ENCODE measurements at places on chromosomes 3 and 15.
A peak's percentile ranks its signal among the peaks of the same experiment; 100 is the strongest.

DNA sequence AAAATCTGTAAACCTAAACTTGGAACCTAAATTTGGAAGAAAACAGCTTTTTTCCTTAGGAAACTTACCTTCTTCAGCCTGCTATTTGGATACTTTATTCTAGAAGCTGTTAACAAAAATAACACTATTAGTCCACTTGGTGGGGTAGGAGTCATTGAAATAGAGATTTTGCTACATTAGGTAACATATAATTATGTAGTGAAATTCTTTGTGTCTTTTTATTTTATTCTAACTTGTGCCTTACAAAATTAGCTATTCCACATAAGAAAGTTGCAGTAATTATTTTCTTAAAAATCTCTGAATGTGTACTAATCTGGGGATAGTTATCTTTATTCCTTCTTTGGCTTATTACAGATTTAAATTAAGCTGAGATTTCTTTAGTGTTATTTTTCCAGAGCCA is 360.4 kb upstream of the ROBO2 start:
- no peak for DNase-seq

DNA sequence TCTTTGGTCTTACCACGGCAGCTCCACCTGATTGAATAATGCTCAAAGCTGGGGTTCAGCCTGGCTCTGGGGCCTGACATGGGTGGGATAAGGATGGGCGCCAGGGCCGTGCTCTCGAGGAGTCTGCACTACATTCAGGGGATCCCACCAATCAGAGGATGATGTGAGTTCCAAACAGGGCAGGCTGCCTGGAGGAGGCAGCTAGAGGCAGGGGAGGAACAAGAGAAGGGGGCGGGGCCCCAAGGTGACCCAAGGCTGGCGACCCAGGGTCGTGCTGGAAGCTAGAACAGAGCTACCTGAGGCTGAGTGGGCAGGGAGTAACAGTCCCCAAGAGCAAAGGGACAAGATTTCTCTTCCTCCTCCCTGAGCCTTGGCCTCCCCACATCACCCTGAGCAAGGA is 56.1 kb downstream of the PCSK6 start:
- DNase-seq, result no peak

GRCh38 chr3:149167898-149168297 is 38.5 kb downstream of the HPS3 start:
- no peak for DNase-seq

DNA sequence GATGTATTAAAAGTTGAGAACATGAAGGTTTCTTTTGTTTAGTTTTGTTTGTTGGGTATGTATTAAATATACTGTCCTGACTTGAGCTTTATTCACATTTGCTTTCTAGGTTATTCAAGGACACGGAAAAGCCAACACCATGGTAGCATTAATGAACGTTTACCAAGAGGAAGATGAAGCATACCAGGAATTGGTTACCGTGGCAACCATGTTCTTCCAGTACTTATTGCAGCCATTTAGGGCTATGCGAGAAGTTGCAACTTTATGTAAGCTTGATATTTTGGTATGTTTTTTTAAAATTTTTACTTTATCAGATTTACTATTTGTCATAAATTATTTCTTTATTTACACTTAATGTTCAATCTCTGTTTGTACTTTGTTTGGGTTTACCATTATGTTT is 3.6 kb downstream of the WHAMM start:
- no peak for DNase-seq

DNA sequence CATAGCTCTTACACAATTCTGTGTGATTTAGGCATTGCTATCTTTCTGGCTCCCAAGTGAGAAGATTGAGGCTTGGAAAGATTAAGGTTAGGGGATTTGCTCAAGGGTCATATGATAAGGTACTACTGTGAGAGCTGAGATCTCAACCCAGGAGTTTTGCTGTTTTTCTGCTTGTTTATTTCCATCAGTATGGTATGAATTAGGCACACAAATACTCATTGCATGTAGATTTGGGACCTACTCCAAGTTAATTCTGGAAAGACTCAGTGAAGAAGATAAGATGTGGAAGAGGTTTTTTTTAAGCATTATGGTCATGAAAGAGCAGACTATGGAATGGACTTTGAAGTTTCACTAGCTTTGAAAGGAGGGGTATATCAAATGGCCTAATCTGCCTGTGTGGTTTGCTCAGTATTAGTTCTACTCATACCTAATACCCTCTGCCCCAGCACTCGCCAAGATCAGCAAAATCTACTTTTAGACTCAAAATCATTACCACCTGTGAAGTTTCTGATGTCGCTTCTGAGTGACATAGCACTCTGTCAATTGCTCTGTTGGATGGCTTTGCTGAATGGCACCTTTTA is 12.5 kb downstream of the MBNL1 start:
- no peak for DNase-seq

DNA sequence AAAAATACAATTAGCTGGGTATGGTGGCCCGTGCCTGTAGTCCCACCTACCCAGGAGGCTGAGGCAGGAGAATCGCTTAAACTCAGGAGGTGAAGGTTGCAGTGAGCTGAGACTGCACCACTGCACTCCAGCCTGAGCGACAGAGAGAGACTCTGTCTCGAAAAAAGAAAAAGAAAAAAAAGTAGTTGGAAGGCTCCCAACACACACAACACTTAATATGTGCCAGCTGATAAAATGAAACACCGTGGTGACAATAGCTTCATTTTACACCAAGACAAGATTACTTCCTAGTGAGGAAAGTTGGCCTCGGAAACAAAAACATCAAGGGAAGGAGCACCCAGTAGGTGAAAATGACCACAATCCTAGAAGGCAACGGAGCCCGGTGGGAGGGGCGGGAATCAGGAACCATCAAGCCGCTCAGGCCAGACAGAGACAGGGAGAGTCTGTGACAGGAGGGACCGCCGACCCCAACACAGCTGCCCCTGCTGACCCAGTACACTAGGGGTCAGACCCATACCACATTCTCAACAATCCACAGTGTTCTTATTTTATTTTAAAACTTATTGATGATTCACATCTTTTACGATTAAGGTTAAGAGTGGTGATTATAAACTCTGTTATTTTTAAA is 54.5 kb upstream of the OCA2 start:
- no peak for DNase-seq

DNA sequence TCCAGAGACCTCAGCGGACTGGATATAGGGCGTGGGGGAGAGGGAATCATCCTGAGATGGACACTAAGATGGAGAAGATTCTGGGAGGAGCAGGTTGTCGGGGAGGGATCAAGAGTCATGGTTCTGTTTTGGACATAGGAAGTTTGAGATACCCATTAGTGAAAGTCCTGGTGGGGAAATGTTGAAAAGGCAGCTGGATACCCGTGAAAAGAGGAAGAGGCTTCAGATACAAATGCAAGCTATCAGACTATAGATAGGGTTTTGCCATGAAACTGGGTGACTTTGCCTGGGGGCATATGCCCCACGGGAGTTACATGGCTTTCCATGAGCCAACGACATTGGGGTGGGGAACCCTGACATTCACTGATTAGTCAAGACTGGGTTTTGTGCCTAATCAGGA is 1.1 kb upstream of the GPR62 start:
- no peak for DNase-seq

DNA sequence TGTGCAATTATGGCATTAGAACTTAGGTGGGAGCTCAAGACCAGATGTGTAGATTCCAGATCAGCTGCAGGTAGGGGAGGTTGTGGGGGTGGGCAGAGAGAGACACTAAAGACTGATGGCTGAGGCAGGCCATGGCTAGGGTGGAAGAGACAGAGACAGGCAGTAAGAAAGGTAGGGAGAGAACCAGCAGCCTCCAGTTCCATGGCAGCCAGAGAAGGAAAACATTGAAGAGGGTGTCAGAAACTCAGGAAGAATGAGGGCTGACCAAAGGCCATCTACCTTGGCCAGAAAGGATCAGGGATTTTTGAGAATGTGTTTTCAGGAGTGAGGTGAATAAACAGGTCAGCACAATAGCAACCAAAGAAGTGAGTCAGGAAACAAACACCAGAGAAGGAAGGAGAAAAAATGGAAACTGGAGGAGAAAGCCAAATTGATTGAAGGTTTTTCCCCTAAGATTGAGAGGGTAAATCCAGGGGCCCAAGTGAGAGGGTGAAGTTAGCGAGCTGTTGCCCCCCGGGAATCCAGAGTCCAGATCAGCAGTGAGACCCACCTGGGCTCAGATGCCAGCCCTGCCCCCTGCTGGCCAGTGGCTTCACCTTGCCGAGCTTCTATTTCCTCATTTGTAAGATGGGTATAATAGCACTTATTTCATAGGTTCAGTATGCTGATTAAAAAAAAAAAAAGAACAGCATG is 41.0 kb downstream of the ABHD2 start:
- DNase-seq, result no peak

DNA sequence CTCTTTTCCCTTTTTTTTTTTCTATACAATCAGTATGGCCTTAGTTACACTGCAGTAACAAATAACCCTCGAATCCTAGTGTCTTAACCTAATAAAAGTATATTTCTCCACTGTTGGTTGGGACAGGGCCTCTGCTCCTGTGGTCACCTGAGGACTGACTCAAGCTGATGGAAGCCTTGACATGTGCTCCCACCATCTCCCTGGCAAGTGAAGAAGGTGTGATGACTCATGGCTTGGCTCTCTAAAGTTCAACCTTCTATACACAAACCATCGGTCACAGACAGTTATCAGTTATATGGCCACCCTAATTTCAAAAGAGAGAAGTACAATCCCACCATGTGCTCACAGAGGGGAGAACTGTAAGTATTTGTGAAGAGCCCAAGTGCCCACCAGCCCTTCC is 65.8 kb upstream of the CACNA2D3 start:
- DNase-seq, result no peak

DNA sequence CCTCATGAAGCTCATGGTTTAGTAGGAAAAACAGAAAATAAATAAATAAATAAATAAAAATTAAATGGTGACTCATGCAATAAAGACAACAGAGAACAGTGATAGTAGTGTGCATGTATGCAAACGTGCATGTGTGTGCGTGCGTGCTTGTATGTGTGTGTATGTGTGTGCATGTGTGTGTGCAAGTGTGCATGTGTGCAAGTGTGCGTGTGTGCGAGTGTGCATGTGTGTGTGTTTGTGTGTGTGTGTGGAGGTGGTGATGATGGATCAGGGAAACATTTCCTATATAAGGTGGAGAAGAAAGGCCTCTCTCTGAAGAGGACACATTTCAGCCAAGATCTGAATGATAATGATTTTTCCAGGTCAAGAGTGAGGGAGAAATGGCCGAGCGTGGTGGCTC is 47.2 kb downstream of the CACNA2D3 start:
- DNase-seq, result no peak

DNA sequence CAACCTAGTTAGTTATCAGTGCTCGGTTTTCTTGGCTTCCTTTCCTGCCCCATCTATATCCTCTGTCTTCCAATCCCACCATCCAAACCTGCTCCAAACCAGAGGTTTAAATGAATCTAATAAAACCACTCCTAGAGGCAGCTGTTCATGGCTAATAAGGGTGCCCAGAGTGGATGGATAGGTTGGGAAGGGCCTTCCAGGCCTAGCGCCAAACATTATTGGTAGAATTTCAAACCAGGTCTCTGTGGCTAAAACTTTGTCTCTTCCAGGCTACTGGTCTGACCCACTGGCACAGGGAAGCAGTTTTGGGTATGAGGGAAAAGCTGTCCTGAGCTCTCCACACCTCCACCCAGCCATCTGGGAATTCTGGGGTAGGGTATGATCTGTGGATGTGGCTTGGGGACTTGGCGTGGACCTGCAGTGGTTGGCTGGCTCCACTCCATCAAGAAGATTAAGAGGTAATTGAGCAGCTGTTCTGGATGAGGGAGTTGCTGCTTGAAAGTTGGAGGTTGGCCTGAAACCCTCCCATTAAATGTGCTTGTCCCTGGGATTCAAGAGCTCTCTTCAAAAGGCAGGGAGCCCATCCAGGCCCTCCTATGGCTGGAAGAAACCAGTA is 29.3 kb upstream of the INSYN1 start:
- DNase-seq, result peak; percentile 7

DNA sequence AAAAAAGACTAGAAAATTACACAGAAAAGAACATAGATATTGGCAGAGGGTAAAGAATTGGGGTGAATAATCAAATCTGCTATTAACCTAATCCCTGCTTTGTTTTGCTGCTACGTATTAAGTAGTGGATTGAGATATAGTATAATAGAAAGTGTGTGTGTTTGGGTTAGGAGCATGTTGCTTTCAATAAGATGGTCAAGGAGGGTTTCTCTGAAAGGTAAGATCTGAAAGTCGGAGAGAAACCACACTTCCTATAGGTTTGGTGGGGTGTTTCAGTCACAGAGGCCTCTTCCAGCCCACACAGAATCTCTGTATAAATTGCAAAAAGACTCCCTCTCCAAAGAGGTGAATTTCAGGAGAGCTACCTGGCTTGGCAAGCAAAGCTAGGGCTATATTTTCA is 345.7 kb upstream of the SATB1 start:
- no peak for DNase-seq

DNA sequence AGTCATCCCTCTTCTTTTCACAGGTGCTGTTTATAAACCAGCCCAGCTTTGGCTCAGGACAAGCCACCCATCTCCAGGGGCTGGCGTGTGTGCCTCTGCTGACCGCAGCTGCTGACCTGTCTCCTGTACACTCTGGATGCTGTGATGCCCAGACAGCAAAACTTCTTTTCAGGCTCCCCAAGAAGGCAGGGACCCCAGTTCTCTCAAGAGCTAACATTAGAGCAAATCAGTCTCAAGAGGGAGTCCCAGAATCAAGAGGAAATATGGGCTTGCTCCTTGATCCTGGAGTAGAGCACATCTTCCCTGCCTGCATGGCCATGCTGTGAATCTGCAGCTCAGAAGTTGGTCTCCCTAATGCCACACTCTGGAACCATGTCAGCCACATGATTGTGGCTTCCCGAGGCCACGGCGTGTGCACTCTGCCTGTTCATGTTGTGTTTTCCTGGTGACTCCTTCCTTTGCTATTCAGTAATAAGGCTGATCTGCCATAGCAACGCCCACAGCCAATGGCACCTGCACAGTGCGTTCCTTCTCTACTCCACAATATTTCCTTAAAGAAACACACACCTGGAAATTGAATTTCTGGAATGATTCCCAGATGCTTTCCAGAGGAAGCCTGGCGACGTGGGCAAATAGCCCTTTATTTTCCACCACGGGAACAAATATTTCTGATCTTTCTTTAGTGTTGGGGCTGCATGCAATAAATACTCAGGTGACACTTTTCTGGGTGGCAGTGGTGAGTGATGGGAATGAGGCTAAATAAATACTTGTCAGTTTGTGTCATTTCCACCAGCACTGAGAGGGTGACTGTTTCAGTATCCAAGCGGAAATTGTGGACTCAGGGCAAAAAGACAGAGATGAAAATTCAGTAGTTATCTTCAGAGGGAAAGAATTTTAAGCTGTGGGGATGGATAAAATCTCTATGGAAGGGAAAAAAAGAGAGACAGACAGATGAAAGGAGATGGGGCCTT is 21.9 kb upstream of the THSD4 start:
- DNase-seq, result no peak

- DNase-seq, result no peak
These were observed 293.0 kb upstream of the SOX14 start for GRCh38 chr3:137471130-137471529.

GRCh38 chr15:72155003-72155621 is 36.9 kb downstream of the SENP8 start:
- no peak for DNase-seq

DNA sequence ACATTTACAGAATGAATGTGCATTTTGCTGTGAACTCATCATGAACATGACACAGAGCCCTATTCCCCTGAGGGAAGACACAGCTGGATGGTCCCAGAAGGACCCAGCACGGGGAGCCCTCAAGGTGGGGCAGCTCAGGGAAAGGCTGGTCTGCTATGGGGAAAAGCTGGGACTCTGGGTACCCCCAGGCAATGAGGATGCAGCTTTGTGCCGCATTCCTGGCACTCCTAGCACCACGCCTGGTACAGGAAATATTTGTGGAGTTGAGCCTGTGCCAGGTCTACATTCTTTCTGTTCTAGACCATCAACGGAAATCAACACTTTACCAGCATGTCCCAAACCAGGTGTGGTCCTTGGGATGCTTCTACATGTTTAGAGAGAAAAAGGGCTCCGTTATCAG is 74.0 kb downstream of the SRGAP3 start:
- no peak for DNase-seq
